Muscle of leg (tissue), 16 donors: ENCODE measurements at places on chromosomes 11 and 22. TPM values are rescaled to one million over a fixed set of nuclear protein-coding genes. Genes with fewer than 3 reads are reported as not detected.

GRCh38 chr11:72684236-72684912 is 10.2 kb upstream of the PDE2A start:
- peaks cover 30% of the 10 kb centered on the region for H3K4me1 ChIP-seq
- DNase-seq, result peak; percentile 78
- H3K27me3 ChIP-seq, result peaks cover 4% of the 10 kb centered on the region
- peak overlapping the region; percentile 7 for H3K27ac ChIP-seq
- H3K4me3 ChIP-seq, result no peak overlapping the region
- peaks cover 61% of the 10 kb centered on the region for H3K36me3 ChIP-seq

DNA sequence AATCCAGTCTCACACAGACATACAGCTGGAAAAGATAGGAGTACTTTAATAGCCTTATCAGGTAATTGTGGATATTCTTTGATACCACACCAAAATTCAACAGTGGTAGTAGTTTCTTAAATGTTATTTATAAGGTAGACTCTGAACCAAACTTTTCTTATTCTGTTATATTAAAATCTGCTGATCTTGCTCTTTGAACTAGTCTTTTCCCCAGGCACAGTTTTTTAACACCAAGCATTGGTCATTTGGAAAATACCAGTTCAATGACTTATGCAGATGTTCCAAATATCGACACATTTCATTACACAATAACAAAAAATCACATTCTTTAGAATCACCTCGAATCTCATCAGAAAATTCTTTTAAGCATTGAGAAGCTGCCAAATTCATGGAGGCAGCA is 7.6 kb downstream of the TRIM66 start:
- no peak overlapping the region for H3K27ac ChIP-seq
- DNase-seq, result no peak
- H3K36me3 ChIP-seq, result peaks cover 5% of the 10 kb centered on the region
- peaks cover 13% of the 10 kb centered on the region for H3K4me1 ChIP-seq

PRCP gene
- 94.2 TPM for total RNA-seq

DNA sequence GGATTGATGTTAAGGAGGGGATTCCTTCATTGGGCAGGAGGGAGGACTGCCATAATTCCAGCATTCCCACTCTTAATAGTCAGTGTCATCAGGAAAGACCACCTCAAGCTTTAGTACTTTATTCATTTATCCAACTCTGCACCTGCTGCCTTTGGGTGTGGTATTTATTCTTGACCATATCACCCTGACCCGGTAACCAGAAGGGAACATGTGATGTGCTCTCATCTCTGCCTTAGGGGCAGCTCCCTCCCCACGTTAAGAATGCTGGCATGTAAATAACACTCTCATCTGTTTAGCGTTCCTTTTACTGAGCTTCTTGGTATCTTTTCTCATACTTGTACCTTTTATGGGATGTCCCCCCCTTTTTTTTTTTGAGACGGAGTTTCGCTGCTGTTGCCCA is 7.7 kb downstream of the CAT start:
- peaks cover 9% of the 10 kb centered on the region for H3K4me1 ChIP-seq
- peaks cover 15% of the 10 kb centered on the region for H3K36me3 ChIP-seq
- H3K27ac ChIP-seq, result no peak overlapping the region
- no peaks in the 10 kb centered on the region for H3K27me3 ChIP-seq
- DNase-seq, result no peak
- H3K4me3 ChIP-seq, result no peak overlapping the region

- no peak overlapping the region for H3K27ac ChIP-seq
- H3K36me3 ChIP-seq, result no peaks in the 10 kb centered on the region
- H3K4me3 ChIP-seq, result no peak overlapping the region
Measured at GRCh38 chr22:48800036-48800885, 1027.4 kb downstream of the BRD1 start.

- H3K36me3 ChIP-seq, result peaks cover 4% of the 10 kb centered on the region
- no peak overlapping the region for H3K4me3 ChIP-seq
Measured at GRCh38 chr11:44899959-44900358, 50.7 kb downstream of the TP53I11 start.

CNIH2 gene
- 1.0 TPM for total RNA-seq

GRCh38 chr11:34806875-34807274 is 109.3 kb downstream of the APIP start:
- H3K27ac ChIP-seq, result no peak overlapping the region
- H3K36me3 ChIP-seq, result no peaks in the 10 kb centered on the region
- no peaks in the 10 kb centered on the region for H3K27me3 ChIP-seq
- DNase-seq, result no peak

DNA sequence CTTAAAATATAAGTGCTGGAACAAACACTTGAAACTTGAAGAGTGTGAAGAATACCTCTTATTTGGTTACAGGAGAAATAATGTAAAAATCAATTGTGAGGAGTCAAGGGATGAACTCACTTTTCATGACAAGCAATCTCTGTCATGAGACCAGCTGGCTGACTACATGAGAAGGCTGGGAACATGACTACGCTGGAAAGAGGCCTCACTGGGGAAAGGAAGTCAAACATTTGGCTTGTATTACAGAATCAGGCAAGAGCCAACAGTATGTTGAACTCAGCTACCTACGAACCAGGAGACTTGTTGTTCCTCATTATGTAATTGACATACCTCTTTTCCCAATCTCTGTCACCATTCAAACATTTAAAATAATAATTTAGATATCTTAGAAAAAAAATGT is 14.4 kb downstream of the DCDC1 start:
- peak; percentile 21 for DNase-seq
- H3K4me3 ChIP-seq, result no peak overlapping the region
- H3K36me3 ChIP-seq, result no peaks in the 10 kb centered on the region
- H3K4me1 ChIP-seq, result no peaks in the 10 kb centered on the region

GRCh38 chr11:46234311-46234710 is 43.2 kb upstream of the CREB3L1 start:
- no peak overlapping the region for H3K27ac ChIP-seq
- H3K27me3 ChIP-seq, result peaks cover 29% of the 10 kb centered on the region
- DNase-seq, result no peak
- H3K4me3 ChIP-seq, result no peak overlapping the region
- peaks cover 26% of the 10 kb centered on the region for H3K4me1 ChIP-seq
- no peaks in the 10 kb centered on the region for H3K36me3 ChIP-seq

DNA sequence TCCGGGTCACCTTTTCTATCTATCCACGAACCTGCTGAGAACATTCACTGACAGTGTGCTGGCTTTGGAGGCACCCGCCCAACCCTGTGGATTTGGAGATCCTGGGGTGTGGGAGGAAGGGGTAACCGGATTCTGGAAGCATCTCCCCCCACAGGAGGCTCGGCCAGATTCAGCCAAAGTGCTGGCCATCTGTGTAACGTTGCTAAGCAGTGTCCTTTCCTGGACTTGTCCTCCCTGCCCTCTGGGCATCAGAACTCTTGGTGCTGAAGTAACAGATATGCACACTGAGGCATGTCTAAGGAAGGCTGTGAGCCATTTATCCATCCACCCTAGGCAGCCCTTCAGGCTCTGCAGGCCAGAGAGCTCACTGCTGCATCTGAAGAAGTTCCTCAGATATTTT is 85.7 kb downstream of the SNX19 start:
- H3K27ac ChIP-seq, result peak overlapping the region; percentile 90
- H3K4me1 ChIP-seq, result peaks cover 72% of the 10 kb centered on the region
- no peak overlapping the region for H3K4me3 ChIP-seq
- H3K27me3 ChIP-seq, result no peaks in the 10 kb centered on the region
- no peaks in the 10 kb centered on the region for H3K36me3 ChIP-seq

GRCh38 chr22:36755316-36755715 is 20.6 kb downstream of the IFT27 start:
- H3K4me3 ChIP-seq, result no peak overlapping the region
- H3K27me3 ChIP-seq, result peaks cover 10% of the 10 kb centered on the region
- no peaks in the 10 kb centered on the region for H3K36me3 ChIP-seq
- no peak for DNase-seq
- H3K4me1 ChIP-seq, result no peaks in the 10 kb centered on the region

DDTL gene
- 0.80 TPM for total RNA-seq

E2F8 gene
- 9.0 TPM for total RNA-seq

GRCh38 chr22:48402591-48403031 is 1425.1 kb downstream of the BRD1 start:
- DNase-seq, result no peak
- no peak overlapping the region for H3K4me3 ChIP-seq
- peaks cover 3% of the 10 kb centered on the region for H3K27me3 ChIP-seq
- no peaks in the 10 kb centered on the region for H3K36me3 ChIP-seq
- no peak overlapping the region for H3K27ac ChIP-seq

OR10AG1 gene
- not detected for total RNA-seq

GRCh38 chr11:37500425-37500824 is 902.4 kb upstream of the RAG2 start:
- no peak for DNase-seq
- no peaks in the 10 kb centered on the region for H3K27me3 ChIP-seq
- no peak overlapping the region for H3K27ac ChIP-seq
- H3K4me1 ChIP-seq, result no peaks in the 10 kb centered on the region
- H3K36me3 ChIP-seq, result no peaks in the 10 kb centered on the region

DLAT gene
- 34.5 TPM for total RNA-seq
